Nucleus accumbens (tissue), 56 donors: ENCODE measurements at places on chromosomes 6 and 20.
A peak's percentile ranks its signal among the peaks of the same experiment; 100 is the strongest.

DNA sequence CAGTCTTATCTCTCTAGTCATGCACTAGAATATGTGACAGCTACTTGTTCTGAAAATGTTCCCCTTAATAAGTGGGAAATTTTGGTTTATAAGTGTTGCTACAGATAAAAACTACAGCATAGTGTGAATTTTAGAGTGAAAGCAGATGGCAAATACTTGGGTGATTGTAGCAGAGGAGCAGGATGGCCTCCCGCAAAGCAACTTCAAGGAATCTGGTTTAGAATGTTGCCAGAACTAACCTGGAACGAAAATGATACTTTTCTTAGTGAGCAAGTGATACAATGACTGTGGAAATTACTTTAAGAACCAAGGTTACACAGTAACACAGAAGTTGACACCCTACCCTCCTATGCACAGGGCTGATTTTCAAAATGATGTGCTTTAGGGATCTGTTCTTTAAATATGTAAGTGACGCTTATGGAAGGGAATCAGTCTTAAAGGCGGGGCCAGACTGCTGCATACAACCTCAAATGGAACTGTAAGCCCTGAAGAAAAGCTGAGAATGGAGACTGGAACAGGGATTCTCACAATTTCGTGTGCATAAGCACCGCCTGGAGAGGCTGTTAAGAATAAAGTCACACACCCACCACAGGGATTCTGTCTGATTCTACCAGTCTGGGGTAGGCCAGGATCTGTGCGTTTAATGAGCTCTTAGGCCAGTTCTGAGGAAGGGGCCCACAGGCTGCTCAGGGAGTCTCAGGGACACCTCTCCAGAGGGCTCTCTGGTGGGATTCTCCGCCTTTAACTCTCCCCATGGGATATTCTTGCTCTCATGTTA, 97.9 kb downstream of the FYN start:
- no peak for DNase-seq

GRCh38 chr6:41723530-41724227, 11.7 kb downstream of the TFEB start:
- peak; percentile 65 for DNase-seq

GRCh38 chr6:164099269-164099865, 684.8 kb downstream of the QKI start:
- peak; percentile 38 for DNase-seq

- no peak for DNase-seq
Observed at GRCh38 chr6:41352396-41352795, 17.0 kb downstream of the NCR2 start.

DNA sequence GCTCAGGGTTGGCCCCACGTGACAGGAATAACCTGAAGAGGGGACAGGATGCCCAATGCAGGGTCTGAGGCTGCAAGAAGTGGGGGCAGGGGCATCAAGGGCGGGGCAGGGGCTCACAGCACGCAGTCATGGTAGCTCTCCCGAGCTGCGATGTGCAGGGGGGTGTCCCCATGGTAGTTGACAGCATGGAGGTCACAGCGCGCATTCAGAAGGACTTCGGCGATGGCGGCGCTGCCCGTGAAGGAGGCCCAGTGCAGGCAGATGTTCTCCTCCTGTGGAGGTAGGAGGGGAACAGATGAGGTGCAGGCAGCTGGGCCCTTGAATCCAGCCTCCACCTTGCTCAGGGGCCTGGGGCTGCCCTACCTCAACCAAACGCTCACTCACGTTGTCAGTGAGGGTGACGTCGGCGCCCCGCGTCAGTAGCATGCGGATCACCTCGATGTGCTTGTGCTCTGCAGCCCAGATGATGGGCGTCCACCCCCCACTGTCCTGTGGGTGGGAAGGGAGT, 5.8 kb upstream of the SLC44A4 start:
- no peak for DNase-seq

DNA sequence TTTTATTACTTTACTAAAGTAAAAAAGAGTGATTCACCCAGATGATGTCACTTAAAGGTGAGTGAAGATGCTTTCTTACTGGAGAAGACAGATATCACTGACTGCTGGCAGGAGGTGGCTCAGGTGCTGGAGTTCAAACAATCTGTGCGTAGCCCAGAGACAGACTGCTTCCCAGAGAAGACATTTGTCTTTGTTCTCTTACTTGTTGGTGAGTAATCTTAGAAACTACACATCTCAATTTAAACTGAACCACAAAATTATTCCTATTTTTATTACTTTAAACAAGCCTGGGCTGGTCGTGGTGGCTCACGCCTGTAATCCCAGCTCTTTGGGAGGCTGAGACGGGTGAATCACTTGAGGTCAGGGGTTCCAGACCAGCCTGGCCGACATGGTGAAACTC, 92.2 kb downstream of the CEP162 start:
- no peak for DNase-seq

DNA sequence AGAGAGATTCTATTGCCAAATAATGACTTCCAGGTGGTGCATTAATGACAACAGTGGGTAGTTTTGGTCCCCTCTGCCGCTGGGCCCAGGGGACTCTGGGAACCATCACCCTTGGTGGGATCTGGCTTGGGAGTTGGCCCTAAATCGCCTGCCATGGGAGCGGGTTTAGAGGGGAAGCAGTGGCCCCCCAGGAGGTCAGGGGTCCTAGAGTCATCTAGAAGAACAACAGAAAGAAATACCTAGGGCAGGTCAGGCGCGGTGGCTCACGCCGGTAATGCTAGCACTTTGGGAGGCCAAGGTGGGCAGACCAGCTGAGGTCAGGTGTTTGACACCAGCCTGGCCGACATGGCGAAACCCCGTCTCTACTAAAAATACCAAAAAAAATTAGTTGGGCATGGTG, 17.8 kb upstream of the ARFGEF2 start:
- no peak for DNase-seq

DNA sequence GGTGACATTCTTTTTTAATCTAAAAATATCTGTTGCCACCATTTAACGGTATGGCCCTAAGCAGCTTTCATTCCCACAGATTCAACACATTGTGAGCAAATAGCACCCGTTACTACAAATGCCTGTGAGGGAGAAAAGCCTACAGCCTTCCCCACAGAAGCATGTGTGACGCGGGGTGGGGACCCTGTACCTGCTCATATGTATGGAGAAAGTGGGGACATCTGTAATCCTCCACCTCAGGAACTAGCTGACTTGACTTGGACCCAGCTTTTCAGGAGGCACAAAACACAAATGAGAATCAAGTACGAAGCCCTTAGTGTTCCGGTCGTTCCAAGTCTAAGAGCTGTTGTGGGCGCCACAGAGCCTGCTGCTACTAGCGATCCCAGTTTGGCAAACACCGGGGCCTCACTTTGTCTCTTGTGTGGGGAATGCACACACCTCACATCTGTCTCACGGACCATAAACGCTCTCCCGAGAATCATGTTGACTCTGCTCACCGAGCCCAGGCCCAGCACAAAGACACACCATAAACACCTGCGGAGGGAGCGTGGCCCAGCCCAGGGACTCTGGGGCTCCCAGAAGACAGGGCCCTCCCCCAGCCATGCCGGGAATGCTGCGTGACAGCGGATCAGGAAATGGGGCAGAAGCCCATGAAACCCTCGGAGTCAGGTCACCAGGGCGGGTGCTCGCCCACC, 21.6 kb downstream of the DLL1 start:
- no peak for DNase-seq

GRCh38 chr6:53805016-53805415, 10.2 kb downstream of the LRRC1 start:
- DNase-seq: no peak

DNA sequence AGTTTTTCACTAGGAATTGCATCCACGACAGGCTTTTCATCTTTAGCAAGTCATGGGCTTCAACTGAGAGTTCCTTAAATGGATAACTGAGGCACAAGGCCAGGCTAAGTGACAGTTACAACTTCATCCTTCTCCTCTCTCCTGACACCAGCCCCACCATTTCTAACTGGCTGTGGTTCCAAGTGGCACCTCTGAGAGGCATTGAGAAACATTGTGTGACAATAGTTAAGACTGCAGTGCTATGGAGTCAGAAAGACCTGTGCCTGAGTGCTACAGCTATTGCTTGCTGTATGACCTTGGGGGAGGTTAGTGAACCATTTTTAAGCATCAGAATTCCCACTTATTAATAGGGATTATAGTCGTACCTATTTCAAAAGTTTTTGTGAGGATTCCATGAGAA, 26.2 kb upstream of the MLIP start:
- DNase-seq: no peak

GRCh38 chr6:75350808-75351207, 66.2 kb upstream of the TMEM30A start:
- no peak for DNase-seq

DNA sequence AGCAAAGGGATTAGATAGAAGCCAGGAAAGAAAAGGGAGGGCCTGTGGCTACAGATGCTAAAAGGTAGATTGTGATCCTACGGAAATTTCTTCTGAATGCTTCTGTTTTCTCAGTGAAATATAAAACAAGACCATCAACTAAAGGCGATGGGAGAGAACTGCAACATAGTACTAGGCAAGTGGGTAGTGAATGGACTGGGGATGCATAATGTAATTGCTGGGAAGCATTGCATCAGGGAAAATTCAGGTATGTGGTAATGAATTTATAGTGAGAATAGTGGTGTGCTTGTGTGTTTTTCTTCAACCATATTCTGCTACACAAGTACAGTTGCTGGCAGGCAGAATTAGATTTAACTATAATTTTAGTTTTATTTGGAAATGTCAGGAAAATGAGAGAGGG, 156.6 kb downstream of the OPN5 start:
- DNase-seq: no peak

- DNase-seq: no peak
Observed at GRCh38 chr20:60060006-60060557, 101.9 kb downstream of the CDH26 start.

DNA sequence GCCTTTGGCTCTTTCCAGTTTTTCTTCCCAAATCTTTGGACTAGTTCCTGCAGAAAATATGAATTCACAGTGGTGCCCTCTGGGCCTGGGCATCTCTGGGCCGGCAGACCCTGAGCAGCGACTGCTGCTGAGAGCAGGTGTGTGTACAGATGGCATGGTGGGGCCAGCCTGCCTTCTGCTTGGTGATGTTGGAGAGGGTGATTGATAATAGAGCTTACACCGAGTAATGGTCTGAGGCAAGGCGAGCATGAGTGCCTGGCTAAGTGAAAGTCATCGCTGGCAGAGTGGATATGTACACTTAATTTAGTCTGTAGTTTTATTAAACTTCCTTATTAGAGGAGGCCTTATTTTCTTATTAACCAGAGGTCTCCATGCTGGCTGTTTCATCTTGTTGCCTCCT, 156.9 kb downstream of the CDKAL1 start:
- no peak for DNase-seq

GRCh38 chr6:98958776-98959175, 11.0 kb upstream of the FBXL4 start:
- no peak for DNase-seq

- DNase-seq: no peak
Observed at GRCh38 chr20:50231854-50232253, 41.2 kb downstream of the CEBPB start.

- no peak for DNase-seq
Observed at GRCh38 chr6:105068407-105068806, 111.4 kb downstream of the POPDC3 start.

- no peak for DNase-seq
Observed at GRCh38 chr6:8057263-8057662, 6.9 kb downstream of the BLOC1S5 start.

DNA sequence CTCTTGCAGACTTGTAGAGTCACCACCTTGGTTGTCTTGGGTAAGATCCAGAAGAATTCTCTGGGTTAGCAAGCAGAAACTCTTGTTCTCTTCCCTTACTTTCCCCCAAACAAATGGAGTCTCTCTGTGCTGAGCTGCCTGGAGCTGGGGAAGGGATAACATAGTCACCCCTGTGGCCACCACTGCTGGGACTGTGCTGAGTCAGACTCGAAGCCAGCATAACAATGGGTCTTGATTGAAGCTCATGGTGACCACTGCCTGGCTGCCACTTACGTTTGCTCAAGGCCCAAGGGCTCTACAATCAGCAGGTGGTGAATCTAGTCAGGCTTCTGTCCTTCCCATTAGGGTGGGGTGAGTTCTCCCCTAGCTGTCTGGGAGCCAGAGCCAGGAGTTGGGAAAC, 15.4 kb upstream of the ERVFRD-1 start:
- DNase-seq: no peak

DNA sequence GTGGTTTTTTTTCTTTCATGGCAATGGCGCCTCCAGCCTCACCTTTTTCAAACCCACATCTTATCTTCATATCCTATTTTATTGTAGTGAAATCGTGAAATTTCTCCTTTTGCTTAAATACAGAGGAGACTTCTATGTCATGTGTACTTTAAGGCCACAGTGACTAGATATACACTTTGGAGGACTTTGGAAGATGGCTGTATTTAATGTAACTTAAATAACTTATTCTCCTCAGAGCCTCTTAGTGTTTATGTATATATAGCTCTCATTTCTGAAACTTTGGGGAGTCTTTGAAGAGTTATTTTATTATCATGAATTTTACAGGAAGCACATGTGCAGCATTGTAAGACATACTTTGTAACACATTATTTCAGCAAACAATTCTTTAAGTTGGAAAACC, 968 bp downstream of the LAMA2 start:
- DNase-seq: no peak

- no peak for DNase-seq
Observed at GRCh38 chr20:45095805-45096238, 5.1 kb downstream of the KCNS1 start.

DNA sequence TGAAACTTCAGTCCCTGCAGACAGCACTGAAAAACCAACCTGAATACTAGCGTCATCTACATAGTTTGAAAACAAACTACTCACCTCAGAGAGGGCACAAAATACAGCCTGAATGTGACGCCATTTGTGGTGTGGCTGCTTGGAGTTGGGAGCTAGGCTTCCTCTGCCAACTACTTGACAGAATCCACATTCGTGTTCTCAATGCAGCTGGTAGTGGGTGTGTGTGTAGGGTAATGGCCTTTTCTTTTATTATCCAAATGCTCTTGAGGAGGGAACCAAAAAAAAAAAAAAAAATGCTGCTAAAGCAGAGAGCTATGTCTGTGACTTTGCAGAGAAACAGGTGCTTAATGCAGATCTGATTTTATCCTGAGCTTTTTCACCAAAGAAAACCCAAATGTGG, 207.8 kb downstream of the OTOR start:
- no peak for DNase-seq

DNA sequence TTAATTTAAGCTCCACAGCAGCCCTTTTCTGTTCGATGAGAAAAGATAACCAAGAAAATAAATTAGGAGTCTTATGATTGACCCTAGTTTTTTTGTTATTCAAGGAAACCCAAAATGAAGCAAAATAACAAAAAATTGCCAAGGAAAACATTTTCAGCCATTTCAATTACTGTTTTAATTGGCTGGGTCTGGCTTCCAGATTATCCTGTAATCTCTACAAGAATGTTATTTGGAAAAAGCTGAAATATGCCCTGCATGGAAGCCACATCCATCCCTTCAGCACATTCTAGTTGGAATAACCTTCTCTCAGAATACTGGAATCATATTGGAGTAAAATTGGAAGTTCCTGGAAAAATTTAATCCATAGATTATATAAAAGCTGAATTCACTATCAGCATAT, 191.1 kb upstream of the CCN2 start:
- no peak for DNase-seq
